Cardiac ventricle fibroblast (primary cell): ENCODE measurements at places on chromosomes 5 and 9. TPM values are rescaled to one million over a fixed set of nuclear protein-coding genes. Genes with fewer than 3 reads are reported as not detected.

SPINK4 gene
- total RNA-seq, result not detected in 2 replicates

NFIB gene
- total RNA-seq, result 115 and 118 TPM in 2 replicates

PCDHGA8 gene
- 1.4 and 1.5 TPM in 2 replicates for total RNA-seq

CCNH gene
- 37.4 and 55.1 TPM in 2 replicates for total RNA-seq

CTSV gene
- not detected in 2 replicates for total RNA-seq

PCDHGA2 gene
- total RNA-seq, result 3.5 and 5.2 TPM in 2 replicates

SVEP1 gene
- total RNA-seq, result 150 and 157 TPM in 2 replicates

SPINK6 gene
- total RNA-seq, result 1.1 and 1.2 TPM in 2 replicates

C5orf24 gene
- 35.0 and 39.4 TPM in 2 replicates for total RNA-seq

ZNF454 gene
- total RNA-seq, result 2.0 and 4.4 TPM in 2 replicates

NR5A1 gene
- total RNA-seq, result not detected in 2 replicates

SPINK13 gene
- 6.4 and 8.4 TPM in 2 replicates for total RNA-seq

EPB41L4B gene
- 0.20 and 0.56 TPM in 2 replicates for total RNA-seq

CCDC171 gene
- total RNA-seq, result 1.7 and 2.0 TPM in 2 replicates

C5 gene
- 3.4 and 3.9 TPM in 2 replicates for total RNA-seq

SPATA31D4 gene
- total RNA-seq, result not detected in 2 replicates

MTAP gene
- 18.0 and 19.6 TPM in 2 replicates for total RNA-seq

LPAR1 gene
- 30.4 and 39.0 TPM in 2 replicates for total RNA-seq

DCP2 gene
- total RNA-seq, result 23.4 and 30.4 TPM in 2 replicates

NUTM2F gene
- not detected in 2 replicates for total RNA-seq

BTNL8 gene
- total RNA-seq, result not detected in 2 replicates

RNF208 gene
- total RNA-seq, result not detected in 2 replicates

TGFBR1 gene
- total RNA-seq, result 10.1 and 11.5 TPM in 2 replicates

GPRIN1 gene
- total RNA-seq, result 2.2 and 2.4 TPM in 2 replicates

ADAMTS19 gene
- 0.15 and 0.62 TPM in 2 replicates for total RNA-seq

FLT4 gene
- total RNA-seq, result 2.0 and 2.8 TPM in 2 replicates

SHISAL2B gene
- not detected in 2 replicates for total RNA-seq

ARHGEF39 gene
- total RNA-seq, result 0.19 and 0.34 TPM in 2 replicates

POLE3 gene
- 13.5 and 19.0 TPM in 2 replicates for total RNA-seq
